ENCODE measurements at places on chromosomes 7 and 10.

GRCh38 chr7:105760551-105761447 lies 115.6 kb downstream of the ATXN7L1 start:
- peak; percentile 72 for DNase-seq

DNA sequence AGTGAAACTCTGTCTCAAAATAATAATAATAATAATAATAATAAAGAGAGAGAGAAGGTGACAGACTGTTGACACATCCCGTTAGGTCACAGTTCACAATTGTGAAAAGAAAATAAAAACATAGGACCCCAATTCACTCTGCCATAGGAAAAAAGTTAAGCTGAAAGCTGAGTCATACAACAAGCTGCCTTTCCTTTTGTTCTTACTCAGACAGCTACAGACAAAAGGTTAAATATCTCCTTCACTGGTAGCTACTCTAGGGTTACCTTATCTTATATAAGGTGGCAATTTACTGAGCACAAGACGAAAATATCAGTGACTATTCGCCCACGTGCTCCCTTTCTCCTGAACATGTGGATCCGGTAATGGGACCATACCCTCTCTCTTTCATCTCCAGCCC lies 17.5 kb downstream of the TUBAL3 start:
- DNase-seq, result no peak

GRCh38 chr7:50164559-50165170 lies 71.6 kb upstream of the ZPBP start:
- DNase-seq, result no peak

DNA sequence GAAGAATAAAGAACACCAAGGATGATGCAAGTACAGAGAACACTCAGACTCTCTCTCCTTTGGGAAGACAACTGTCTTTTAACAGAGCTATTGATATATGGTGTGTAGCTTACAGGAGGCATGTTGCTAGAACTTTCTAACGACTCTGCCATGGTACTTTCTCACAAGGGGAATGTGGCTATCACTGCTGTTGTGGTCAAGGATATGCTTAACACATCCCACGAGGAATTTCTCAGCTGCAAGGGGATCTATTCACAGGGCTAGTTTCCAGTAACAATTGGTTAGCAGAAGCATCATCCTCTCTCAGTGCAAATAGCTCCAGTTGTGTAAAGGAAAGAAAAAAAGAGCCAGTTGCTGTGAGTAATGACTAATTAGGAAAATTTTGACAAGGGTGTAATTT lies 826.0 kb downstream of the SORCS1 start:
- DNase-seq, result peak; percentile 53

DNA sequence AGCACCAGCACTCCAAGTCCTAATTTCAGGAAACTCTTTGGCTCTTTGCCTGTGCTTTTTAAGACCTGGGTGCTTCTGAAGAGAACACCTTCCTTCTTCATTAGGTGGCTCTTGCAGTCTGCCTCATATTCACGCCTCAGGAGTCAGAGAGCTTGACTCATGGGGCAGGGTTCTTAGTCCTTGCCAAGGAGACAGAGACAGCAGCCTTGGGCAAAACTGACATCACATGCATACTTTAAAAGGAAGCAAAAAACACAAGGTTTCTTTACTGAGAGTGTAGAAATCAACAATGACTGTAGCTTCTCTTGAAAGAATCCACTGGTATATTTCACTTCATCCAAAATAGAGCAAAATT lies 780.6 kb downstream of the INHBA start:
- DNase-seq, result peak; percentile 88

GRCh38 chr10:18659819-18660535 lies 746 bp downstream of the ARL5B start:
- peak; percentile 25 for DNase-seq

DNA sequence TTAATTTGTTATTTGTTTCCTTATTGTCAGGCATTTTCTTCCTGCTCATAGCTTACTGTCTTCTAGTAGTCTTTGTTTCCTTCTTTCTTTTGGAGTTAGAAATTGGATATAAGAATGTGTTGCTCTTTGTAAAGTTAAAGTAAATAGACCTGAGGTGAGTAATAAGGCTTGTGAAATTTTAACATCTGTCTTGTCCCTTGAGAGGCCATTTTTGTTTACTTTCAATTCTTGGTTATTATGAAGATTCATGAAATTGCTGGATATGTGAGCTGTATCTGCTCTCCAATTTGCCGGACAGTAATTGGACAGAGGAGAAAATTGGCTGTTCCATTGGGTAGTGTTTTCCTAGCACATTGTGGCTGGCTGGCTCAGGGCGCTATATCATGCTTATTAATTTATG lies 260.7 kb downstream of the EXOC4 start:
- DNase-seq, result peak; percentile 62

DNA sequence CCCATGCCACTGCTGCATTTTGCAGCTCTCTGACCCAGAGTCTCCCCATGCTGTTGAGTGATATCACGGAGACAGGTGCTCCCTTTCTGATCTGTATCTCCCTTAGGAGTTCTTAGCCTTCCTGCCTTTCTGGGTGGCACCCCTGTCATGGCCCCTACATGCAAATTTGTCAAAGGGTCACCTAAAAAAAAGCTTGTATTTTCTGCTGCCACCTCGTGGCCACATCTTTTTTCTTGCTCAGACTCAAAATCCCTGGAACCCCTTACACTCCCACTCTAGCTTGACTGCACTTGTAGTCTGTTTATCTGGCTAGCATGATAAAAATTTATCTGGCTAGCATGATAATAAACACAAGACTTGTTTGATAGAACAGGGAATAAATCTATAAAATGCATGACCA lies 809.1 kb downstream of the SORCS1 start:
- DNase-seq, result no peak
